ENCODE measurements at places on chromosomes 11 and 22. TPM values are rescaled to one million over a fixed set of nuclear protein-coding genes. Genes with fewer than 3 reads are reported as not detected.
A peak's percentile ranks its signal among the peaks of the same experiment; 100 is the strongest.

- no peak for DNase-seq
Observed at GRCh38 chr22:45531441-45532234, 29.0 kb downstream of the FBLN1 start.

DNA sequence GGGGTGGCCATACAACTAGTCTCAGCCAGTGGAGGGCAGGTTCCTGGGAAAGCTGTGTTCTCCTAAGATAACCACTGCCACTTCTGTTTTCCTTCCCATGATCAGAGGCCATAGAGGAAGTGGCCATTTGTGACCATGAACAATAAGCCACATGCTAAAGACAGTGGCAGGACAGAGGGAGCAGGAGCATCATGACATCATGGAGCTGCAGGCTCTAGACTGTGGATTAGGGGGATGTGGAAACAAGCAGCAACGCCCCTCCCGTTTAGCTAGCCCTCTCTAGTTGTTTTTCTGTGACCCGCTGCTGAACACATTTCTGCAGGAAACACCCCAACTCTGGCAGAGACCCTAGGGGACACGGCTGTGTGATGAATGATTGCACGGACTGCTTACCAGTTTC lies 195.0 kb upstream of the NECTIN1 start:
- DNase-seq: no peak

GRCh38 chr11:113286509-113287497 lies 27.6 kb upstream of the TTC12 start:
- DNase-seq: no peak

GRCh38 chr22:38455530-38456271 lies 702 bp upstream of the KCNJ4 start:
- DNase-seq: peak; percentile 57

GRCh38 chr11:108025387-108026080 lies 16.8 kb downstream of the CUL5 start:
- peak; percentile 54 for DNase-seq

- DNase-seq: no peak
Observed at GRCh38 chr22:46377525-46378425, 42.3 kb downstream of the TRMU start.

DNA sequence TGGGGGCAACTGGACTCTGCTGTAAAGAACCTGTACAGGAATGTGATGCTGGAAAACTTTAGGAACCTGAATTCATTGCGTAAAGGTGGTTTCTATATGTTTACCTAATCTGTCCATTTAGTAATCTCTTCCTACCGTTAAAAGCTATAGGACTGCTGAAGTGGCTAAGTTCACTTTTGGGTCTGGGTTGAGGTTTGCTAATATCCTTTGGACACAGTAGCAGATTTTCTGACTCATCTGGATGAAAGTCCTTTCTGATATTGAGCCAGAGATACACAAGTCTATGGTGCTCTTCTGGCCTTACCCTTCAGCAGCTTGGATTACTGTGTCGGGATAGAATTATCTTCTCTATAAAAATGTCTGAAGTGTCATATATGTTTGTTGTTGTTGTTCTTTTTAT lies 16.9 kb downstream of the ZNF215 start:
- no peak for DNase-seq

DNA sequence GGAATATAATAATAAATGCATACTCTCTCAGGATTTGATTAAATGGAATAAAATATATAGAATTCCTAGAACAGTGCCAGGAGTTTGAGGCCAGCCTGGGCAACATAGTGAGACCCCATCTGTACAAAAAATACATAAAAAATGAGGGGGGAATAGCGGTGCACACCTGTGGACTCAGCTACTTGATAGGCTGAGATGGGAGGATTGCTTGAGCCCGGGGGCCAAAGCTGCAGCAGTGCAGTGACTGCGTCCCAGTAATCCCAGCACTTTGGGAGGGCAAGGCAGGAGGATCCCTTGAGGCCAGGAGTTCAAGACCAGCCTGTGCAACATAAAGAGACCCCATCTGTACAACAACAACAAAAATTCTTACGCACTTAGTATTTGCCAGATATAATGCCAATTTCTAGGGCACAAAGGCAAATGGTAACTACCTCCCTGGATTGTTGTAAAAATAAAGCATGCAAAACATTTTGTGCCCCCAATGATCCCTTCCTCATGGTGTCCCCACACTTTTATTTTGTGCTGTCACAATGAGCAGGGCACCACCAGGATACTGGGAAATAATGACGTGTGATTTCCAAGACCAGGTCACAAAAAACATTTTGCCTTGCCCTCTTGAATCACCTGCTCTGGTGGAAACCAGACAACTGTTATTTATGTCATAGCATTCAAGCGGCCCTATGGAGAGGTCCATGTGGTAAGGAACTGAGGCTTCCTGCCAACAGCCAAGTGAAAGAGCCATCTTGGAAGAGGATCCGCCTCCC lies 18.3 kb upstream of the ZNF280A start:
- DNase-seq: no peak

- DNase-seq: no peak
Observed at GRCh38 chr11:2411446-2412305, 11.1 kb downstream of the TSSC4 start.

DNA sequence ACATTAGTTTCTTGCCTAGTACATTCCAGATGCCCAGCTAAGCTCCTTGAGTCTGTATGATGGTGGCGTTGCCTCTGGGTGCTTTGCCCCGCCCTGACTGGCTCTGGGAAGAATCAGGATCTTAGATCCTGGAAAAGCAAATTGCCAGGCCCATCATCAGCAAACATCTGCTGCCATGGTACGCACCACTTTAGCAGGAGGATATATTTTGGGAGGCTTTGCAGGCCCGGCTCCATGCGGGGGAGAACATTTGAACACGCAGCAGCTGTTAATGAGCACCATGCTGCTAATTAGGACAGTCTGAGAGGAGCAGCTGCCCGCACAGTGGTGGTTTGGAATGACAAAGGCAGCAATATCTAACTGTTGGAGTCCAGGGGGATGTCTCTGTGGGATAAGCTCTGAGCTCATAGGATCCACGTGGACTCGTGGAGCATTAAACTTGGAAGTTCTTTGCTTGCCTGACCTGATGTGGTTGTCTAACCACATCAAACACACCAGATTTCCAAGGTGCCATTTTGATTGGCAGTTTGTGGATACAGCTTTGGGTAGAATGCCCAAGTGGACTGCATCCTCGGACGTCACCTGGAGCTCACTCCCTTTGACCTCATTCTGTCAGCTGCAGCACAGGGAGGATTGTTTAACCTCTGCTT lies 217.0 kb upstream of the ZBED5 start:
- no peak for DNase-seq

GRCh38 chr11:61731952-61732675 lies 20.3 kb upstream of the MYRF start:
- no peak for DNase-seq

DNA sequence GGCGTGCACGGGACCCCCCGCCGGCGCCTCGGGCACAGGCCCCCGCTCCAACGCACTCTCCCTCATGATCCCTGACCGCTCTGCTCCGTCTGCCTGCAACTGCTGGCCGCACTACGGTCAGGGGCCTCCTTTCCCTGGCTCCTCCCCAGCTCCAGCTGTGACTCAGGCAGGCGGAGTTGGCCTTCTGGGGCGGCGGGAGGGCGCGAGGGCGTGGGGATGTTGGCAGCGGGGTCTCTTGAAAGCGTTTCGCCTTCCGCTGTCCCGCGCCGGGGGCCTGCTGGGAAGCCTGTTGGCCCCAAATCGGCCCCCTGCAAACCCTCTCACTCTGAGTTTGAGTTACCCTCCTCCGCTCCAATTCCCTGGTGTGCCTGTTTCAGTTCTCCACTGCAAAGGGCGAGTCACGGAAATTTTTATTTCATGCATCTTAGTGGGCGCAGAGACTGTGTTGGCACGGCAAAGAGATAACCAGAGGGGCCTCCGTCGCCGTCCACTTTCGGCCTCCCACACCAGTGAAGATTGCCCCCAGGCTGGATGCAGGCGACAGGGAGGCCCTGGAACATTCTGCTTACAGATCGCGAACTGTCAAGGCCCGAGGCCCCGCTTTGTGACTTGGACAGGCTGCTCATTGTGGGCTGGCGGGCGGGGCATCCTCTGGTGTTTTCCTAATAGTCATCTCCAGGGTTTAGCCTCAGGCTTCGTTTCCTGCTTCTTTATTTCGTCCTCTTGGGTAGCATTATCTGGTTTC lies at the start of gene CAVIN3:
Gene CAVIN3, minus strand, starts transcription at position 91 of the 745 bp plus-strand sequence. Its CDS starts 25 bp downstream, at position 66.
- peak; percentile 84 for DNase-seq

GRCh38 chr22:41302021-41302767 lies 869 bp downstream of the ZC3H7B start:
- peak; percentile 27 for DNase-seq

DNA sequence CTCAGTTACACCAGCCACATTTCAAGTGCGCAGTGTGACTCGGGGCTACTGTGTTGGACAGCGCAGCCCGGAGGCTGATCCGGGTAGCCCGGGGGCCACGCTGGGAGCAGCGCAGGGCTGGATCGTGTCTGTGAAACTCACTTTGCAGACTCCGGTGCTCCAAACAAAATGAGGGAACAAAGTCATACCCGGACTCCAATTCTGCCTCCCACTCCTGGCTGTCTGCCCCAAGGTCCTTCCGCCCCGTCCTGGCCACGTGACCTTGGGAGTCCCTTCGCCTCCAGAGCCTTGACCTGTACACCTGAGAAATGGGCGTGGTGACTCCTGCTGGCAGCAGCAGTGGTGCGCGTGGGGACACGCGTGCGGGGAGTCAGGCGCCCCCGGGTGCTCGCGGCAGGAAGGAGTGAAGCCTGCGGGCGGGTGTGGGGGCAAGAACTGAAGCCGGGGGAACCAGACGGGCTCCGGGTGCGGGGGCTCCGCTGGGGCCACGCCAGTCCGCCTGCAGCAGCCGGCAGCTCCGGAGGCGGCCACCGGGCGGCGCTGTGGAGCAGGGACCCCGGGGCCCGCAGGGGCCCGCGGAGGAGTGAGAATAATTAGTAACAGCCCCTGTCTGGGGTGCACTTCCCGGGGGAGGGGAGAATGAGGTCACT lies 42.4 kb downstream of the KCNJ4 start:
- DNase-seq: peak; percentile 9

GRCh38 chr11:75468534-75469340 lies 35.7 kb upstream of the KLHL35 start:
- peak; percentile 97 for DNase-seq

DNA sequence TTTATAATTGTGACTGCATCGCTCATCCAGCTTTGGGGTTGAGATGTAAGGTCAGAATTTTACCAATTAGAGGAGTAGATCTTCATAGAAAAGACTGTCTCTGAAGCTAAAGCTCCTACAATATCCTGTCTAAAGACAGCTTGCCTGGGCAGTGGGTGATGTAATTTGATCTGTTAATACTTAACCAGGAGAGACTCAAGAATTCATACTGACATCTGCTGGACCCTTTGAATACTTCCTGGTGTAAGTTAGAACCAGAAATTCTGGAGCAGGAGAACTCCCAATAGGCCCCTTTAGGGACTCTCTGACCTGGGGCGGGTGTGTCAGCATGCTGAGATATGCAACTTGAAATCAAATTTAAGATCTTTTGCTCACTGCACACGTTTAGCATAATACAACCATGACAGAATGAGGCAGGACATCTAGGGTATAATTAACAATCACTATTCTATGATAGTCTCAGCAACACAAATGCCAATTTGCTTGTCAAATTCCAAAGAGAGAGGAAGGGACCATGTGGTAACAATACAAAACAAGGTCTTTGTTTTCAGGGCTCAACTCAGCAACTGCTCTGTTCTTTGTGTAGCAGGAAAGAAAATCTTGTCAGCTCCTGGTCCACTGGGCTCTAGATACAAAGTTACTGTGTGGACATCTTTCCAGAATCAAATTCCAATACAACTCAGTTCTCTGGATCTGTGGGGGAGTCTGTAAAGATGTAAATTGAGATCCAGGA lies 143.9 kb downstream of the INSC start:
- DNase-seq: no peak

DNA sequence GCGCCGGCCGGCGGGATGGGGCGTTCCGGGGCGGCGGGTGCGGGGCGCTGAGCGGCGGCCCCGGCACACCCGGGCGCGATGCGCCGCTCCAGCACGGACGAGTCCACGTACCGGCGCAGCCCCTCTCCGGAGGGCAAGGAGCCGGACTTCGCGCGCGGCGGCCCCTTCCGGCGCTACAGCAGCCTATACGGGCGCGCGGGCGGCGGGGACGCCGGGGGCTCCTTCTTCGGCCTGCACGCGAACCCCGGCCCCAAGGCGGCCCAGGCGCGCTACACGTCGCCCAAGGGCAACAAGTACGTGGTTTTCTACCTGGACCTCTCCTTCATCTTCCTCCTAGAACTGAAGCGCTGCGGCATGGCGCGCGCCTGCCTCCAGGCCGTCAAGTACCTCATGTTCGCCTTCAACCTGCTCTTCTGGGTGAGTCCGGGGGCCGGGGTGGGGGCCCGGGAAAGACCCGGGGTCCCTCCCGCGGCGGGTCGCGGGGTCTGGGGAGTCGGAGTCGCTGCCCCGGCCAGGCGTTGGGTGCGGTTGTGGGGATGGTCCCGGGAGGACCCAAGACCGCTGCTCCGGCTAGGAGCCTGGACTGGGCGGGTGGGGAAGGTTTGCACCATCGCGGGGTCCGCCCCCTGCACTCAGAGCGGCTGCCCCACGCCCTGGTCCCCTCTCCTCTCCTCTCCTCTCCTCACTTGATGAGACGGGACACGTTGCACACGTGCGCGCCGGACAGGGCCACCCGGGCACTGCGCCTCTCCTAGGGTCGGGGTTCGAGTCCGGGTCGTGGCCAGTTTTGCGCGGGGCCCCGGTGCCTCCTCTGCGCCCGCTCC lies 7.5 kb downstream of the TSPAN4 start:
- no peak for DNase-seq

- no peak for DNase-seq
Observed at GRCh38 chr22:19779685-19780268, 19.2 kb downstream of the TBX1 start.

DNA sequence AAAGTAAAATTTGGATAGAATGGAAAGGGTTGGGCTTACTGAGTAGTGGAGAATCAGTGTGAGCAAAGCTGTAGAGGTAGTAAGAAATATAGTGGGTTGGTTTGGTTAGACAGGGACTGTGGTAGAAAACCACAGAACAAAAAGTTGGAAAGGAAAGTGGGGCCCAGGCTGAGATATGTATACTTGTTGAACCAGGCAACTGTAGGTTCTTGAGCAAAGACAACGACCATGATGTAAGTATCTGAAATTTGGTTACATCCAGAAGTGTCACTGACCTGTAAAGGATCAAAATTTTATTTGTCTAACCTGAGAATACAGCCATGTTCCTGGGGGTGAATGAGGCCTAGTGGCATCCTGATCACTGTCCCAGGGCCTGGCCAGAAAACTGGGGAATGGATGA lies 114.1 kb downstream of the STIM1 start:
- no peak for DNase-seq

EMID1 gene
- 2.9 TPM for total RNA-seq

OR52H1 gene
- total RNA-seq: not detected

SPDYC gene
- not detected for total RNA-seq

GLYATL1 gene
- 0.17 TPM for total RNA-seq

A4GALT gene
- 60.2 TPM for total RNA-seq

WBP2NL gene
- not detected for total RNA-seq

SULT4A1 gene
- not detected for total RNA-seq
